ENCODE measurements at places on chromosomes 1 and 21.

DNA sequence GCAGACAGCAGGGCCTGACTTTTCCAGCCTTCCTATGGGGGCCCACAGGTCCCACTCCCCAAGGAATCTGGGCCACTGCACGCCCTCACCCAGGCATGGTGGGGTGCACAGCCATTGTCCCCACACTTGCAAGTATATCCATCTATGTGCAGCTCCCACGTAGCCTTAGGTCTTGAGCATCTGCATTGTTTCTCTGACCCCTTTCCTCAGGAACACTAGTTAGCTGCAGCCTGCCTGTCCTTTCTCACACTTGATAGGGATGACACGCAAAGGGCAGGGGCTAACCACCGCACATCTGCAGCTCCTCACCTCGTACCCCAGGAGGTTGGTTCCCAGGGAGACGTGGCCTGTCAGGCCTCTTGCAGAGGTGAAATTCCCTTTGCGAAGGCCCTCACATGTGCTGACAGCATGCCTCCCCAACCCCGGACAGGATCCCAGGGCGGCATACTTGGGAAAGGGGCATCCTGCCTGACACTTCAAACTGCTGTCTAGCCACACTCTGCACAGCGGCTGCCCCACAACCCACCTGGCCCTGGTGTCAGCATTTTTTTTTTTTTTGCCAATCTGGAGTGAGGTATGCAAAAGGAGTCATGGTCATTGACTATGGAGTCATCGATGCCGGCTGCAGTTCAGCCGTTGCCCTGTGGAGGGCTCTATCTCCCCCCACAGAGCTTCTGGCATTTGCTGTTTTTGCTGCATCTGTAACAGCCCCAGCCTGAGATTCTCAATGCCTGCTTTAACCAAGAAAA lies 5.0 kb downstream of the JMJD4 start:
- DNase-seq: no peak

DNA sequence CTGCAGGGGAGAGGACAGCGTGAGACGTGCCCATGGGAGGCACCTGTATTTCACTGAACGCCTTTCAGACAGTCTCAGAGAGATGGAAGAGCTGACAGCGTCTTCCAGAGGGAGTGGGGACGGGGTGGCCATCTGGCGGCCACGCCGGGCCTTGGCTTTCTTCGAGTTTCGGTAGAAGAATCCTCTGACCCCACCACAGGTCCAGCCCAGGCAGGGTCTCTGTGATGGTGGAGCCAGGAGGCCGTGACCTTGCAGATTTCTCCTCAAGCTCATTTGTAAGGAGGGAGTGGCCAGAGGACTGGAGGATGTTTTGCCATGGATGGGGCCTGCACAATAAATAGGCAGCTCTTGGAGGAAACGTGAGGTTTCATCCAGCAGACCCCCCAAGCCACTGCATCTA lies 47.6 kb upstream of the ADARB1 start:
- no peak for DNase-seq

- no peak for DNase-seq
Measured at GRCh38 chr1:203197625-203198024, 11.1 kb upstream of the CHI3L1 start.

DNA sequence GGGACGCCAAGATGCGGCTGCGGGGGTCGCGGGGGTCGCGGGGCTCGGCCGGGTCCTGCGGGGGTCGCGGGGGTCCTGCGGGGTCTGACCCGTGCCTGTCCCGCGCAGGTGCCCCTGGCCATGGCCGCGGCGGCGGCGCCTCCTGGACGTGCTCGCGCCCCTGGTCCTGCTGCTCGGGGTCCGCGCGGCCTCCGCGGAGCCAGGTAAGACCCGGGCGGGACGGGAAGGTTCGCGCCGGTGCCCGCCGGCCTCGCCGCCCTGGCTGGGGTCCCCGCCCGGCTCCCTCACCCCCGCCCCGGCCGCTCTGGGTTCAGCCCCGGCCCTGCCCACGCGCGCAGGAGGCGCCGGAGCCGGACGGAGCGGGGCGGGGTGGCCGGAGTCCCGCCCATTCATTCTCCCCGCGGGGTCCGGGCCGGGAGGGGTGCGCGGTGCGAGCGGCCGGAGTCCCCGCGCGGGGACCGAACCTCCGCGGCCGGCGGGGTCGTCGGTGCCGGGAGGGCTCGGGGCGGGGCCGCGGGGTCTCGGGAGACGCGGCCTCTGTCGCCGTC lies 380 bp downstream of the COL18A1 start:
- no peak for DNase-seq

DNA sequence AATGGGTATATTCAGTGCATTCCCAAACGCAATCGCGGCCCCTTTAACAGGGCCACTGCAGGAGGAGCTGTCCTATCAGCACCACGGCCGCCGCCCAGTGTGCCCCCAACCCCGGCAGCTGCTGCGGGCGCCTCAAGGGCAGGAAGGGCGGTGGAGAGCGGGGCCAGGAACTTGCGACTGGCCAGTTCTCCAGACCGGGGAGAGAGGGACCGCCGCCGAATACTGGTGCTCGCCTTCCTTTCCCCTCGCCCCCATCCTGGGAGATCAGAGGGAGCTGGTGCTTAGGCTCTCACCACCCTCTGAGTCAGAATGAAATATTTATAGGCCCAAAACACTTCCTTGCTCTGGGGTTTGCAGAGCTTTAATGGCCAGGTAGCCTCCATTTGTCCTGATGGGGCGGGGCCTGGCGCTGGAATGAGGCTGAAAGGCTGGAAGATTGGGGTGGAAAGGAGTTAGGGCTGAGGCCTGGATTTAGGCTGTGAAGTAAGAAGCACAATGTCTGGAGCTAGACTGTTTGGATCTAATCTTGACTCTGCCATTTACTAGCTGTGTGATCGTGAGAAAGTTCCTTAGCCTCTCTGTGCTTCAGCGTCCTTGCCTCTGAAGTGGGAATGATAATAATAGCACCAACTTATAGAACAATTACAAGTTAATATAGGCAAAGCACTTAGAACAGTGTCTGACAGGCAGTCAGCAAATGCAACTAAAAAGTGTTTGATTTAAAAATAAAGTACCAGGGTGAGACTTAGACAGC lies 75.5 kb downstream of the NAV1 start:
- DNase-seq: no peak

DNA sequence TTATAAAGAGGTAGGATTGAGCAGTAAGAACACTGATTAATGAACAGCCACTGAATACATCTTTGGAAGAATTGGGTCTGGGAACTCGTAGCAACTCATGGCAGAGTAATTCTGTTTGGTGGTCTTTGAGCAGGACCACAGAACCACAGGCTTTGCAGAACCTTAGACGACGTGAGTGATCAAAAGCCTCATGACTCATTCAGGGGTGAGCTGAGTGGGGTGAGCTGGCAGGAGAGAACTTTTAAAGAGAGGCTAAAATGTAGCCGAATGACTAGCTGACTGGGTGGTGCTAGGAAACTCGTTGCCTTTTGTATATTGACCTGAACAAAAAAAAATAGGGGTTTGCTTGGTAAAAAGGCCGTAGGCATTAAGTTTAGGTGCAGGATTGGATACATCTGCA lies 313.8 kb downstream of the TGFB2 start:
- DNase-seq: no peak

- DNase-seq: no peak
Measured at GRCh38 chr21:25103500-25104207, 503.6 kb downstream of the MRPL39 start.

Data from activated T-cell treated with anti-CD3 and anti-CD28 coated beads for 1 hour (primary cell).